ENCODE measurements at places on chromosomes 5 and 9. TPM values are rescaled to one million over a fixed set of nuclear protein-coding genes. Genes with fewer than 3 reads are reported as not detected.

The FYB1 gene
- total RNA-seq, result 100 TPM

The ROR2 gene
- 1.6 TPM for total RNA-seq

The MAMDC4 gene
- total RNA-seq, result 18.2 TPM

The SPATA31C1 gene
- total RNA-seq, result not detected

The PCDHA9 gene
- total RNA-seq, result not detected

The DAB2IP gene
- 0.05 TPM for total RNA-seq

The ZNF883 gene
- total RNA-seq, result not detected

The GPBP1 gene
- total RNA-seq, result 106 TPM

The KIF24 gene
- total RNA-seq, result 6.1 TPM

The CATSPER3 gene
- 0.81 TPM for total RNA-seq

The CDC14B gene
- 1.4 TPM for total RNA-seq

The DMRT3 gene
- total RNA-seq, result not detected

The TMEFF1 gene
- total RNA-seq, result 0.13 TPM

The NTRK2 gene
- total RNA-seq, result 2.9 TPM

The HRH2 gene
- 94.7 TPM for total RNA-seq
